ENCODE measurements at places on chromosomes 4 and X.

DNA sequence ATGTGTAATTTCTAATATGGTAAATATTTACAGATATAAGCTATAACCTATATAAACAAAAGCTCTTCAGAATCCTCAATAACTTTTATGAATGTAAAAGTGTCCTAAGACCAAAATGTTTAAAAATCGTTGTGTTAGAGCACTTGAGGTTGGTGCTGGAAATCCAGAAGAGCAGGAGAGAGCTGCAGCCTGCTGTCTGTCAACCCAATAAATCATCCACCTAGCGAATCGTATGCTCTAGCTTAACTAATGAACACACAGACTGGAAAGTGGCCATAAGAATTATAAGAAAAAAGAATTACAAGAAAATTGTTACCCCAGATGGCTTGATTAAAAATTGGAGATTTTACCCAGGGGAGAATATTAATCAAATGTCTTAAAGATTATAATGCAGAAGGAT is 17.0 kb downstream of the CFAP97 start:
- no peak for DNase-seq

DNA sequence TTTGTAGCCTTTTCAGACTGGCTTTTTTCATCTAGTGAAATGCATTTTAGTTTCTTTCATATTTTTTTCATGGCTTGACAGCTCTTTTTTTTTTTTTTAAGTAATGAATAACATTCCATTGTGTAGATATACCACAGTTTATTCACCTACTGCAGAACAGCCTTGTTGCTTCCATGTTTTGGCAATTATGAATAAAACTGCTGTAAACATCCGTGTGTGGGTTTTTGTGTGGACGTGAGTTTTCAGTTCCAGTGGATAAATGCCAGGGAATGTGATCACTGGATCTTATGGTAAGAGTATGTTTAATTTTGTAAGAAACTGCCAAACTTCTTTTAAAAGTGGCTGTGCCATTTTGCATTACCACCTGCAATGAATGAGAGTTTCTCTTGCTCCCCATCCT is 160.8 kb downstream of the SOWAHB start:
- no peak for DNase-seq

- DNase-seq = peak; percentile 50
Observed at GRCh38 chr4:6390356-6390755, 82.1 kb downstream of the PPP2R2C start.

GRCh38 chrX:2423282-2423681 is 77.5 kb downstream of the DHRSX start:
- DNase-seq = no peak

- peak; percentile 40 for DNase-seq
Observed at GRCh38 chr4:156633847-156634246, 337.8 kb downstream of the PDGFC start.

- DNase-seq = no peak
Observed at GRCh38 chr4:145093638-145094037, 4.4 kb downstream of the ANAPC10 start.

- DNase-seq = no peak
Observed at GRCh38 chr4:105620640-105621323, 68.4 kb downstream of the ARHGEF38 start.

- DNase-seq = peak; percentile 30
Observed at GRCh38 chr4:117577686-117578311, 456.5 kb upstream of the NDST3 start.

DNA sequence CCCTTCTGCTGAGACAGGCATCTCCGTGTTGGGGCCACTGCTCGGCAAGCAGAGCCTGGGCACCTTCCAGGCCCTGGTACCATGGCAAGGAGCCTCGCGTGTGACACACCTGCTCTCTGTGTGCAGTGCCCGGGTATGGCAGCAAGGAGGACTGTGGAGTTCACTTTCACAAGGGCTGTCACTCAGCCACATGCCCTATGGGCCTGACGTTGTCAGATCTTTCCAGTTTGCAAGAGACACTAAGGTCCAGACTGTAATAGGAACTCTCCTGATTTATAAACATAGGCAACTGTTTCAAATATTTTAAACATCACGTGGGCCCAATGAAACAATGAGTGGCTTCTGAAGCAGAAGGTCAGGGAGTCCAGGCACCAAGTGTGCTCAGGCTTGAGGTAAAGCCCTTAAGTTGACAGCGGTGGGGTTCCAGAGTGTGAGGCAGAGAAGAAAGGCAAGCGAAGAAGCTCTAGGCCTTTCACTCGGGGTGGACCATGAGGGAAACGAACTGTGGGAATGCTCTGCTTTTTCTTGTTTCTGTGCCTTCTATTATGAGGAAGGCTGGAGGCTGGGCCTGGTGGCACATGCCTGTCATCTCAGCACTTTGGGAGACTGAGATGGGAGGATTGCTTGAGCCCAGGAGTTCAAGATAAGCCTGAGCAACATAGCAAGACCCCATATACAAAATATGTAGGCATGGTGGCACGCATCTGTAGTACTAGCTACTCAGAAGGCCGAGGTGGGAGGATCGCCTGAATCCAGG is 108.6 kb upstream of the TRIM2 start:
- DNase-seq = no peak

DNA sequence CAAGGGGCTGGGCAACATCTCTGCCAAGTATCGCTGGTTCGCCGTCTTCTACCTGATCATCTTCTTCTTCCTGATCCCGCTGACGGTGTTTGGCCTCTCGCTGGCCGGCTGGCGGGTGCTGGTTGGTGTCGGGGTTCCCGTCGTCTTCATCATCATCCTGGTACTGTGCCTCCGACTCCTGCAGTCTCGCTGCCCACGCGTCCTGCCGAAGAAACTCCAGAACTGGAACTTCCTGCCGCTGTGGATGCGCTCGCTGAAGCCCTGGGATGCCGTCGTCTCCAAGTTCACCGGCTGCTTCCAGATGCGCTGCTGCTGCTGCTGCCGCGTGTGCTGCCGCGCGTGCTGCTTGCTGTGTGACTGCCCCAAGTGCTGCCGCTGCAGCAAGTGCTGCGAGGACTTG is 20.6 kb downstream of the SLC34A2 start:
- no peak for DNase-seq

- DNase-seq = no peak
Observed at GRCh38 chrX:123256378-123256777, 72.3 kb downstream of the GRIA3 start.

DNA sequence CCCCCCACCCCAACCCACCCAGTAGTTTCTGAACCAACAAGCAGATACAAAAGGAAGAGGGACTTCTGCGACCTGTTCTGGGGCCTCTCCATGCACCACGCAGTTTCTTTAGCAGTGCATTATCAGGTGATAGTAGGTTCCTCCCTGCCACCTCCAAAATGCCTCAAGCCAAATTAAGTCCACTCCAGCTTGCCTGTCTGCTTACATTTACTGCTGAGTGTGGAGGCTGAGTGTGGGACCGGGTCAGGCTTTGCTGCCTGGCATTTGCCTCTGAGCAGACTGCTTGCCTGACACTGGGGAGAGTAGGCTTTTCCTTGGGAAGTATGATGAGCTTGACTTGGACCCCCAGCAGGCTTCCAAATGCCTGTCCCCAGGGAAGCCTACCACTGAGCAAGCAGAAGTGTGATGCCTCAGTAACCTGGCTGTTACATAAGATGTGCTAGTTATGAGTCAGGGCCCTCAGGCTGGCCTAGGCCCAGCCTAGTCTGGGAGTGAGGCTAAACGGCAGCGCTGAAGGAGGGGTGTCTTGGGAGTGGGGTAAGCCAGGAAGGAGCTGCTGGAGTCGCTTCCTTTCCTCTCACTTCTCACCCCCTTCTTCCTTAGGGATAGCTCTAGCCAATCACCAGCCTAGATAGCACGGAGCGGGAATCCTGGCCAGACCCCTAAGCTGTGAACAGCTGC is 9.0 kb downstream of the TSC22D3 start:
- DNase-seq = no peak

- no peak for DNase-seq
Observed at GRCh38 chrX:147917700-147918695, 6.3 kb downstream of the FMR1 start.

- no peak for DNase-seq
Observed at GRCh38 chr4:40939856-40940255, 190.1 kb downstream of the NSUN7 start.

GRCh38 chrX:115268421-115268820 is 21.1 kb upstream of the LUZP4 start:
- DNase-seq = no peak

GRCh38 chrX:67734111-67734753 is 190.4 kb downstream of the AR start:
- DNase-seq = no peak

DNA sequence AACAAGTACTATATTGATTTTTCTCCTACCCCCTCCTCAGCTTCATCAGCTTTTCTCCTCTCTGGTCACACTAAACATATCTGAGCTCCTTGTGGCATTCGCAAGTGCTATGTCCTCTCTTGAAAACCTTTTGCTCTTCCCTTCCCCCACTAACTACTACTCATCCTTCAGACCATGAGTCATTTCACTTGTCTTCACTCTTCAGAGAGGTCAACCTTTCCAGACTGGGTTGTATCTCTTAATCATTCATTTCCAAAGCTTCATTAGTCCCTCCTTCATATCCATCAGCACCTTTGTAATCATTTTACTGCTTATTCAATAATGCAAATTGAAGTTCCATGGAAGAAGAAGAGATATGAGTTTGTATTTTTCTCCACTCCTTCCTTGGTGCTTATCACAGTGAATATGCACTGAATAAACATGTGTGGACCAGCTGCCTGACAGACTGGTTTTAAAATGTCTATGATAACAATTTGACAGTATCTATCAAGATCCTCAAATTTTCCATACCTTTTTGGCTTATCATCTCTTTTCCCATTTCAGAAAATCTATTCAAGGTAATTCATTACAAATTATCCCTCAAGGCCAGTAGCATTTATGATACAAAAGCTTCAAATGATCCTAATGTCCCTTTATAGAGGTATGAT is 28.4 kb downstream of the DDX60L start:
- no peak for DNase-seq

- no peak for DNase-seq
Observed at GRCh38 chr4:184313702-184314659, 96.3 kb upstream of the ENPP6 start.

GRCh38 chr4:116401293-116401692 is 684.1 kb downstream of the TRAM1L1 start:
- DNase-seq = no peak

GRCh38 chr4:42617030-42617429 is 39.9 kb downstream of the ATP8A1 start:
- DNase-seq = no peak

- DNase-seq = peak; percentile 2
Observed at GRCh38 chrX:147953976-147954375, 27.2 kb upstream of the FMR1NB start.

DNA sequence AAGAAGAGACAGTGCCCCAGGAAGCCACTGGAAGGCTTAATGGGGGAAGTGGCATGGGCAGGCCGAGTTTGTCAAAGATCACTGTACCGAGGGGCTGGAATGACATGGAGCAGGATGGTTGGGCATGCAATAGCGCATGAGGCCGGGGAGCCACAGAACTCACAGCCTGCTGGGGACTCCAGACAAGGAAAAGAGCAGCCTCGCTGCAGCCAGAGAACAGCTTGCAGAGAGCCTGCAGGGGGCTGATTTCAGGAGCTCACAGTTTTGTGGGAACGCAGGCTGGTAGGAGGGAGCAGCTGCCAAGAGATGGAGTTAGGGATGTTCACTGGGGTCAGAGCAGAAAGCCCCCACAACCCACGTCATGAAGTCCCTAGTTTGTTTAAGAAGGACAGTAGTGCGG is 45.4 kb downstream of the STOX2 start:
- no peak for DNase-seq

DNA sequence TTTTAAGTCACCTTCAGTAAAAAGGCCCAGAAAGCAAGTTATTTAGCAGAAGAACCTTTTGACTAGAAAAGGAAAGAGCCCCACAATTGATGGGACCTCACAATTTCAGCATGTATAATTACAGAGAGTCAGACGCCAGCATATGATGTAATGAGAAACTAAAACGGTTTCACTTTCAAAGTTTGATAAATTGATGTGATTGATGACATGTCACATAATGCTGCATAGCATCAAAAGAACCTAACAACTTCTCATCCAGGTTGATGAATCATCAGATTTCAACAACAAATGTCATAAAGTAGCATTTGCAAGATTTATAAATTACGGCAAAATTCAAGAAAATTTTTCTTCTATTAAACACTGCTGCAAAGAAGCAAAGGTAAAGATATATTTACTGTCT is 3.9 kb upstream of the GAR1 start:
- no peak for DNase-seq

DNA sequence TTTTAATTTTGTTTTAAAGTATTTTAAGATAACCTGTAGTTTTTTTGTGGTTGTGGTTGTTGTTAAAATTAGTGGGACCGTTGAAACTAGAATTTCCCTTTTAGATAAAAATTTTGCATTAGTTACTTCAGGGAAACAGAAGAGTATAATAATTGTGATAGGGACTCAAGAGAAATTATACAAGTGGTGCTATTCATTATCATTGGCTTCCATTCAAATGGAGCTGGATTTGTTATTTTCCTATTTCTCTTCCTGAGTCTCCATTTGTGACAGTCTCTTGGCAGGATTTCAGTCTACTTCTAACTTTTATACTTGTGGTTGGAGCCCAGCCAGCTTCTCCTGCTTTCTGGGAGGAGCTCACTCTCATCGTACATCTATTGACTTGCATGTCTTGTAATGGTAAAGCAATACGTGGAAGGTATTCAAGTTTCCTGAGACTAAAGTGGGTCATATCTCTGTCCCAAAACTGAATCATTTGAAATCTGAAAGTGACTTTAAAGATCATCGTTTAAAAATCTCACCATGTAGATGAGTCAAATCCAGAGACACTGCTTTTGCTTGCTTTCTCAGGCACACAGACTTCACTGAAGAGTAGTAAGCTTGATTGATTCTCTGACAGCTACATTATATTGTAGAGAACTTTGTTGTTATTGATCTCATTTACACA is 155.8 kb downstream of the RPA4 start:
- DNase-seq = no peak

- no peak for DNase-seq
Observed at GRCh38 chr4:45554423-45554822, 569.4 kb downstream of the GABRG1 start.

GRCh38 chr4:89100853-89101252 is 10.5 kb upstream of the TIGD2 start:
- DNase-seq = no peak

- no peak for DNase-seq
Observed at GRCh38 chr4:144968606-144969005, 129.4 kb downstream of the ANAPC10 start.

- DNase-seq = peak; percentile 12
Observed at GRCh38 chr4:101682946-101683345, 107.6 kb upstream of the BANK1 start.

DNA sequence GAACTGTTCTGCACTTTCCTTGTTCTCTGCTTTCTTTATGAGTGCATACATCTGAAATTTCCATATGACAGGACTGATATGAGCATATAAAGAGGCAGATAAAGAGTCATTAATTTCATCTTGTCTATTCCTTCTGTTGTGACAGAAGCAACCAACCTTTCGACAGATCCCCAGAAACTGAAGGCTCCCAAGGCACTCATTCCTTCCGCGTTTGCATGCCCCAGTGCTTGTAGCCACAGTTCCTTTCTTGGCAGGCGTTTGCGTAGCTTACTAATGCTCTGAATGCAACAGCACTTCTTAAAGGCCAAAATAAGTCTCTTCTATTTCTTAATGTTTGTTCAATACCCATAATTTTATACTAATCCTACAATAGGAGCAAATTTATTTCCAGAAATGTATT is 94.0 kb upstream of the TBL1X start:
- DNase-seq = no peak

- no peak for DNase-seq
Observed at GRCh38 chr4:73345399-73345975, 58.6 kb upstream of the ALB start.
